COLO829 (cell line): ENCODE measurements at places on chromosomes 5 and 9.

DNA sequence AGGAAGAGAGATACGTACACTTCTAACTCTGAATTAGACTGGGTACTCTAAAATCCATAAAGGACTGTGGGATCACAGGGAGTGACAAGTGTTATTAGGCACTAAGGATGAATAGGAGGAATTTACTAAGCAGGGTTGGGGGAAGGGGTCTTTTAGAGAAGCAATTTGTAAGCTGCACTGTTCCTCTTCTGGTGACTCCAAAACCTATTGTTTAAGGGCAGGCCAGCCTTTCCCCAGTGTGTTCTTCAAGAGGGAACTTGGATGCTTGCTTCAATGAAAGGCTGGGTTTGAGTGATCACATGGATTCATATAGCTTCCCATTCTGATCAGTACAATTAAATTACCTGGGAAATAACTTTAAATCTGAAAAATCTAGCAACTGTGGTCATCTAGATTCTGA, 71.8 kb downstream of the STX17 start:
- DNase-seq, result no peak

- no peak for DNase-seq
These were observed 849 bp upstream of the IFT74 start for GRCh38 chr9:26955222-26955903.

DNA sequence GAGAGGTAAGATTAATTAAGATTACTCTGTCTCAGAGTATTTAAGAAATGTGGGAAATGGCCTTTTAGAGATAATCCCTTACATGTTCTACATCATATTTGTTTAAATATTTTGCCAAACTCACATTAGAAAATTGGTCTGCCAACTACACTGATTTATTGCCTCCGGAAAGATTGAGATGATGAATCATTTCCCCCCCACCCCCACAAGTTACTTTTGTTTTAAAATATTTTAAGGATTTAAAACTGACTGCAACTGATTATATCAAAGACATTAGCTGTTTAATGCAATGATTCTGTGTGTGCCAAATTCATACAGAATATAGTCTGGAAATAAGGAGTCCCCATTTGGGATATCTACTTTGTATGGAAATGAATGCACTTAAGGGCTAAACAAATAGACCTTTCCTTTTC, 674.4 kb downstream of the PRR16 start:
- peak; percentile 33 for DNase-seq

GRCh38 chr9:69579760-69580581, 92.2 kb downstream of the APBA1 start:
- DNase-seq, result no peak
